ENCODE measurements at places on chromosomes 6 and 20.

- DNase-seq = no peak
Observed at GRCh38 chr20:23298155-23298554, 52.4 kb upstream of the NXT1 start.

DNA sequence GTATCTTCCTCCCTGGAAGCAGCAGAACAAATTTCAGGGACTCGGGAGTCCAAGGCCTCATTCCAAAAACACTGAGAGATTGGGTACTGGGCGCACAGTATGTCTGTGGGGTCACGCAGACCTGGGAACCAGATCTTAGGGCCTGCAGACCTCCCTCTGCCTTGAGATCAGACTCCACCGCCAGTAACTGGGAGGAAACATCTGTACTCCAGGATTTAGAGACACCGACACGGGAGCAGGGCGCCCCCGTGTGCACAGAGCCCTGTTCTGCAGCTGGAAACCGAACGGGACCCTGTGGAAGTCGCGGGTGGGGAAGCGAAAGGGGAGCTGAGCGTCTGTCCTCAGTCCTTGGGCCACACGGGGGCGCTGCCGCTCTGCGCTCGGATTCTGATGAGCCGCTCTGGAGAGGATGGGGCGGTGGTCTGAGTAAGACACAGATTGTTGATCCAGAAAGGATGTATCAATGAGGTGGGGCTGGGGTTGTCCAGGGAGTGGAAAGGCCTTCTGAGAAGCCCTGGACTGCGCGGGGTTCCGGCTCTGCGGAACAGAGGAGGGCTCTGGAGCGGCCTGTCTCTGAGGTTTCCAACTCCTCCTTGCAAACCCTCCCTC, 35.7 kb upstream of the HLA-E start:
- DNase-seq = peak; percentile 93

DNA sequence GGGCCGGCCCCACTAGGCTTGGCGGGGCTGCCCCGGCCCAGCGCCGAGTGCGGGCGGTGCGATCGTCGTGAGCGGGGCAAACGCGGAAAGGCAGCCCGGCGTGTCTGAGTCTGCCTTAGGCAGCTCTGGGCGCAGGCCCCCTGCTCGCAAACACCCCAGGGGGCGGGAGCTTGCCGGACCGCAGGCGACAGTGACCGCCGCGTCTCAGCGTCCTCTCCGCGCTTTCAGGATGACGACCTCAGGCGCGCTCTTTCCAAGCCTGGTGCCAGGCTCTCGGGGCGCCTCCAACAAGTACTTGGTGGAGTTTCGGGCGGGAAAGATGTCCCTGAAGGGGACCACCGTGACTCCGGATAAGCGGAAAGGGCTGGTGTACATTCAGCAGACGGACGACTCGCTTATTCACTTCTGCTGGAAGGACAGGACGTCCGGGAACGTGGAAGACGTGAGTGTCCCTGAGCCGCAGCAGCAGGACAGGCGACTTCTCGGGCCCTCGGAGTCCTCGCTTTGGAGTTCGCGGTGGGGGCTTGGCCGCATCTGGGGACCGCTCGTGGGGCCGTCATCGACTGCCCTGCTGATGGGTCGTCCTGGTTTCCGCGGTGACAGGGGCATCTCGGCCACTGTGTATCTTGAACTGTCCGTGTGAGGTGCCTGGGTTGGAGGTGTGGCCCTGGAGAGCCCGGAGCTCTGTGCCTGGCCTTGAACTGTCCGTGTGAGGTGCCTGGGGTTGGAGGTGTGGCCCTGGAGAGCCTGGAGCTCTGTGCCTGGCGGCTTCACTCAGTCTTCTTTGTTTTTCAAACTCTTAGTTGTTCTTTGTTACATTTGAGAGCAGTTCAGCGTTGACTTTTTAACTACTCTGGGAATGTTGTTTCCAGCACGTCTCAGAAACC, 786 bp downstream of the ADRM1 start:
- no peak for DNase-seq

DNA sequence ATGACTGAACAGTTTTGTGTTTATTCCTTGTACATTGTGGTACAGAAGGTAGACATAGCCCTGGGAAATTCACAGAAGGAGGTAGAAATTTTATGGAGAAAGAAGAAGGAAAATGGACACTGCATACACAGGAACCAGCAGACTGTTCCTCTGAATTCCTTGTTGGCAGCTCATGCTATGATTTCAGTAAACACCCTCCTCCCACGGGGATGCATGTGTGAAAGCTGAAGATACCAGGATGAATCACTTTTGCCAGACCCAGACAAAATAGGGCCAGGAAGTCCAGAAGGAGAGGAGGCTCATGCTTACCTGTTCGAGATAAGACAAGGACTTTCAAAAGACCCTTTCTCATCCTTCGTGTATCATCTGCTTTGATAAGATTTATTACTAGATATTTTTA, 110.3 kb upstream of the GGTLC1 start:
- DNase-seq = no peak

GRCh38 chr20:51378171-51378928, 164.2 kb downstream of the NFATC2 start:
- DNase-seq = no peak

GRCh38 chr6:82248273-82248735, 760 bp upstream of the IBTK start:
- DNase-seq = no peak

DNA sequence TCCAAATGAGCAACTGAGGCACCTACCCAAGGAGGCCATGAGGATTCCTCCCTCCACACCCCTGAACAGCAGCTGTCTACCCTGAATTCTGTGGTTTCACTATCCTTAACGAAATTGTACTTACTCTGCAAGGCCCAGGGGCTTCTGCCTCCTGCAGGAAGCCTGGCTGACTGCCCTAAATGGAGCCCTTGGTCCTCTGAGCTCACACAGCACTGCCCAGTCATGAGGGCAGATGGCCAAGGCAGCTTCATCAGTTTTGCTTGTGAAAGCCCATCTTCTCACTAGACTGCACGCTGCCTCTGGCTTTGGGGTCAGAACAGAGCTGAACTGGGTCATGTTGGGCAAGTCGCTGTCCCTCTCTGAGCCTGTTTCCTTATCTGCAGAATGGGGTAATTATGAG, 26.4 kb upstream of the SIRPA start:
- no peak for DNase-seq

DNA sequence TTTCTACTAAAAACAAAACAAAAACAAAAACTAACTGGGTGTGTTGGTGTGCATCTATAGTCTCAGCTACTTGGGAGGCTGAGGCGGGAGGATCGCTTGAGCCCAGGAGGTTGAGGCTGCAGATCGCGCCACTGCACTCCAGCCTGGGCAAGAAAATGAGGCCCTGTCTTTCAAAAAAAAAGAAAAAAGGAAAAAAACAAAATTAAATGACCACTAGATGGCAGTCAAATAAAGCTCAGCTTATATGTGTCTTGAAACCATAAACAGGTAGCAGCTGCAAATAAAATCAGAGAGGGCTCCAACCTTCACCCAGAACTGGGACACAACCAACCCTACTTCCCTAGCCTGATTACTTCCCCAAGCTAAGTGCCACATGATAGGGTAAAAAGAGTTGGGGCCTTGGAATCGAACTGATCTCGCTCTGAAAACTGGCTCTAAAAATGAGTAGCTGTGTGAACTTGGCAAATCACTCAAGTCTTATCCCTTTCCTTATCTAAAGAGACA, 67.1 kb upstream of the ADGRF4 start:
- DNase-seq = peak; percentile 73

GRCh38 chr6:169974663-169975062, 223.2 kb downstream of the ERMARD start:
- DNase-seq = no peak

GRCh38 chr20:59015812-59016711, 3.2 kb upstream of the TUBB1 start:
- DNase-seq = no peak

DNA sequence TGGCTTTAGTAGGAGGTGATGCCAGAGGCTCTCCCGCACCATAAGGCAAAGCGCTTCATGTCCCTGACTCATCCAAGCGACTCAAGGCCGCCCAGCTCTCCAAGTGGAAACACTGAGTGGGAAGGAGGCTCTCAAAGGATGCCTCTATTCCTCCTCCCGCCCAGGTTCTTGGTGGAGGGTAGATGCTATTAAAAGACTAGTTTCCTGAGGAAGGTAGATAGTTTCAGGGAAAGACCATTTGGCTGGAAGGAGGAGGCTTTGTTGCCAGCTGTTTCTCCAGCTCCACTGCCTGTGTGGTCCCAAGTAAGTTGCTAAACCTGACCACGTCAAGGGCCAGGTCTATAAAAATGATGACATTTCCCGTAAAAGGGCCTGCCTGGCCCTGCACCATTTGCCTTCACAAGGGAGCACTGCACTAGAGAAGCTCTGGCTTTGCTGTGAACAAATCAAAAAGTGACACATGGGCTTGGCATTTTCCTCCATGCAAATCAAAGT, 48.2 kb downstream of the GMDS start:
- DNase-seq = no peak

GRCh38 chr20:13260650-13261279, 39.7 kb downstream of the ISM1 start:
- no peak for DNase-seq

DNA sequence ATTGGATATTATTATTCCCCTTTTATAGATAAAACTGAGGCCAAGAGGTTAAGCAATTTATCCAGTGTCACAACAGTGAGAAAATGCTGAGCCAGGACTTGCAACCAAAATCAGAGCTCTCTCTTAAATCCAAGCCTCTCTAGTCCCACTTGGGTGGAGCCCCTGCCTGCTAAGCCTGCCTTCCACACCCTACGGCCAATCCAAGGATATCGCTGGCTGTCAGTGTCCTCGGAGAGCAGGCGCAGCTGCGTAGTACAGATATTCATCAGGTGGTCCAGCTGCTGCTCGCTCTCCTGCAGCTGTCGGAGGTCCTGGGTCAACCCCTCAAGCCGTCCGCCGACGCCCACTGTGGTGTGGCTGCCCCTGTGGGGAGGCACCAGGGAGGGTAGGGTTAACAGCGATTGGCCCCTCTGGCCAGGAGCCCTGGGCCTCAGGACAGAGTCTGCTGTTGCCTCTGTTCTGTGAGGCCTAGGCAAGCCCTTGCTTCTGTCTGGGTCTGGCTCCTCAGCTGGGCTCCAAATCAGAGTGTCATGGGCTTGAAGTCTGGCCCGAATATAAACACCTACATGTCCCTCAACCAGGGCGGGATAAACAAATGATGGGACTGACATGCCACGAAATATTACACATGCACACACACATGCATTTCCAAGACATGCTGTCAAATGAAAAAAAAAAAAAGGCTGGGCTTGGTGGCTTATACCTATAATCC, 3.9 kb upstream of the NECAB3 start:
- no peak for DNase-seq

DNA sequence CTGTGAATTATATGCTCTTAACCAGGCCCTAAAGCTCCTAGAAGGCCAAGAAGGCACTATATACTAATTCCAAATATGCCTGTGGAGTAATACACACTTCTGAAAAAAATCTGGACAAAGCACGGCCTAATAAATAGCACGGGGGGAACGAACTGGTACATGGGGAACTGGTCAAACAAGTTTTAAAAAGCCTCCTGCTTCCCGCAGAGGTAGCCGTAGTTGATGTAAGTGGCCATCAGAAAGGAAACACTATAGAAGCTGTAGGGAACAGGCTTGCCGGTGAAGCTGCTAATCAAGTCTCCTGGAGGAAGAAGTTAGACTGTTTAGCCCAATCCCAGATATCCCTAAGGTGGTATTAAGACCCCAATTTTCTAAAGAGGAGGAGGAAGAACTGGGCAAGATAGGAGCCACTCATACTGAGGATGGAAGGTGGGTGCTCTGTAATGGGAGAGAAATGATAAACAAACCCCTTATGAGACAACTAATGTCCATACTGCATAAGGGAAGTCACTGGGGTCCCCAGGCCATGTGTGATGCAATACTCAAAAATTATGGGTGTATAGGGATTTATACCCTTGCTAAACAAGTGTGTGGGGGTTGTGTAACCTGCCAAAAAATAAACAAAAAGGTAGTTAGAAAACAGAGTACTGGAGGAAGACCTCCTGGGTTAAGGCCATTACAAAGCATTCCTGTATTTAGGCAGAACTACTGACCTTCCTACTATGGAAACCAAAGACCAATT, 27.1 kb upstream of the ZNF318 start:
- DNase-seq = no peak

DNA sequence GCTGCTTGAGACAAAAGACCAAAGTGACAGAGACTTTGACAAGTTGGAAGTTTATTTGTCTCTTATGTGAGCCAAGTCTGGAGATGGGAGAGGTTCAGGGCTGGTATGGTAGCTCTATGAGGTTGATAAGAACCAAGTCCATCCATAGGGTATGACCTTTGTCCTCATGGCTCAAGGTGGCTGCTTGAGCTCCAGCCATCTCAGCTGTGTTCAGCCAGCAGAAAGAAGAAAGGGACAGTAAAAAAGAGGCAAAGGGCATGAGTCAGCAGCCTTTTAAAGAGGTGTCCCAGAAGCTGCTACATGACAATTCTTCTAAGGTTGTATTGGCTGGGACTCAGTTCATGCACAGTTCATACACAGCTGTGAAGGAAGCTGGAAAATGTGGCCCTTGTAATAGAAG, 49.0 kb downstream of the CD40 start:
- no peak for DNase-seq

GRCh38 chr20:37276494-37277252, 12.8 kb upstream of the MANBAL start:
- peak; percentile 19 for DNase-seq

DNA sequence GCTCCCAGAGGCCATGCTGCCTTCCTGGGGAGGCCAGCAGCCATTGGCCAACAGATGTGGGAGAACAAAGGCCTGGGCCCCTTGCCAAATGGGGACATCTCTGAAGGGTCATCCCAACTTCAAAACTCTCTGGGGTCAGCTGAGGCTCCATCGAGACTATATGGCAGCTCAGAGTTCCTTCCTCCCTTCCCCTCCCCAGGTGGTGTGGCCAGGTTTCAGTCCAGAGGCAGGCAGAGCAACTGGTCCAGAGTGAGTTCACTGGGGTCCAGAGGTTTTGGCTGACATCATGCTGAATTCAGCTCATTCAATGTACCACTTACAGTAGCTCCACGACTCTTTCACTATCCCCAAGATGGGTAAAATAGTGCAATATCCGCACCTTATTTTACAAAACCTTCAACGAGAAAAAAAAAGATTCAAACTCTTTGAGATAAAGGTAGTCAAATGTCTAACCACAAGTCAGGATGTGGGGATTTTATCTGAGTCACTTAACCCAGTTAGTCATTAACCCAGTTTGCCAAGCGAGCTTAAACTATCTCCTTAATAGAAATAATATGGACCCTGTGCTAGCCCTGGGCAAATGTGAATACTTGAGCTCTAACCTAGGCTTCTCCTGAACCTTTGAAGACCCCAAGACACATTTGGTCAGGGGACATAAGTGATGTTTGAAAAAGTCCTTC, 108.4 kb upstream of the PLEKHG1 start:
- DNase-seq = no peak
